ENCODE measurements at places on chromosomes 3 and 15.

DNA sequence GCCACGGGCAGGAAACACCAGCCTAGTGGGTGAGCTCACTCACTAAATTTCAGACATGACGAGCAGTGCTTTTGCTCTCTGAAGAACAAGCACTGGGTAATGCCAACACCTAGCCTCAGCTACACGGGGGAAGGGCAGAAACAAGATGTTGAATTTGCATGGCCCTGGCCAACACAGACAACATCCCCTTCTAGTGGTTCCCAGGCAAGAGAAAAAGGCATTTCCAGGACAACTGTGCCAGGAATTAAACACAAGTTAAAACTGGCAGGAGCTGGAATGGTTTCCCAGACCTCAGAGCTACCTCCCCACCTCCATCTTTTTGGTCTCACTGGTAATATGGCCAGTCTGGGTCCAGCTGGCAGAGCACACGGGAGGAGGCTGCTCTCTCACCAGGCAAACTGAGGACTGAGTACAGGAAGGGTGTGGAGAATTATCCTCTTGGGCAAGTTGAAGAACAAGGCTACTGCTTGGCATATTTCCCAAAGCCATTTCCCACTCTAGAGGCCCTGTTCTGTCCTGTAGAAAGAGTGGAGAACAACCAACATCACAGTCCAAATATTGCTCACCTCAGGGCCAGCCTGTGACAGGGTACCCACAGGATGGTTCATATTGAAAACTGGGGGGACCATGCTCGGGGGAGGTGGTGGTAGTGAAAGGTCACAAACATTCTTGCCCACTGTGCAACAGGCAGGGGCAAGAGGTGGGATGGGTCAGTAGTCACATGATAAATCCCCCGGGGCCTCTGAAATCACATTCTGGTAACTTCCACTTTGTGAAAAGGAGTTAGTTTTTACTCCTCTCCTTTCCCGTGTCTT lies 26.5 kb downstream of the TSPAN3 start:
- DNase-seq = no peak

GRCh38 chr15:38648121-38648843 lies 83.7 kb upstream of the RASGRP1 start:
- no peak for DNase-seq

DNA sequence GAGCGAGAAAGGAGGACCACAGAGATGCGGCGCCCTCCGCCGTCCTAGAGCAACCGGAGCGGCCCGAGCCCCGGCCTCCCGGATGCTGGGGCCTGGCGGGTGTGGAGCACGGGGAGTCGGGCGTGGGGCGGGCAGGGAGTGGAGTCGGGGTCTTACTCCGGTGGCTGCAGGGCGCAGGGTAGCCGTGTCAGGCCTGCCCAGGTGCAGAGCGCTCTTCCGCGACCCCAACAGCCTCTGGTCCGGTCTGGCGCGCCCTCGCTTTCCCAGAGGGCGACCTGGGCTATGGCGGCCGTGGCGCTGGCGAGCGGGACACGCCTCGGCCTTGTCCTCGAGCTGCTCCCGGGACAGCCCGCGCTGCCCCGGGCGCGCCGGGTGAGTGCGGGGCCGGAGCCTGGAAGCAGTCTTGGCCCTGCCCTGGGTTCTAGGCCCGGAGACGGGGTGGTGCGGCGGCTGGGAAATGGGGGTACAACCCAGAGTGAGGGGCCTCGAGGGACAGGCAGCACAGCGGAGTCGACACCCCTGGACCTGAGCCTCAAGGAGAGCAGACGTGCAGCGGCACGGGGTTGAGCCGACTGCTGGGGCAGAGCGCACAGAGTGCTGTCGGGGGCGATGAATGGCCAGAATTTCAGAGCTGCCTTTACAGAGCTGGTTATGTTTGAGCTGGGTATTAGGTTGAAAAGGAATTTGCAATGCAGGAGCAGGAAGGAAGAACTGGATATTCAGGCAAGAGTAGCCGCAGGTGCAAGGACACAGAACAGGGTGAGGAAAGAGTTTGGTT lies at the start of gene ZNF662:
TSS of gene ZNF662 (plus strand) at position 73 of the 778 bp plus-strand sequence. CDS start 1,973 bp downstream, outside the sequence.
- no peak for DNase-seq

GRCh38 chr3:161941891-161942290 lies 445.3 kb downstream of the OTOL1 start:
- no peak for DNase-seq

DNA sequence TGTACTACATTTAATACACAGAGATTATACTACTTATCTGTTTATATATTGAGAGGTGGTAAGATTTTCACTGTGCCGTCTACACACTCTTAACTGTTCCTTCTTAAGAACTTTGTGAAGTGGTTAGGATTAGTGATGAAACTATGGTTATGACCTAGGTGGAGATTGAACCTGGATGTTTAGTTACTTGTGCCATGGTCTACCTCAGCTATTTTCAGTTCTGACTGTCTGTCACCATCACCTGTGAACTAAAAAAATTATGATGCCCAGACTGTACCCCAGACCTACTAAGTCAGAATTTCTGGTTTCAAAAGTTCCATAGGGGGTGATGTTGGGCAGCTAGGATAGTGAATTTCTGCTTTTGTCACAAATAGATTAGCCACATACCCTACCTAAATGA lies 6.4 kb downstream of the RASA2 start:
- DNase-seq = no peak

- DNase-seq = no peak
Observed at GRCh38 chr3:192275741-192276355, 451.5 kb downstream of the FGF12 start.

GRCh38 chr3:159005137-159005536 lies 203.3 kb downstream of the MFSD1 start:
- no peak for DNase-seq

DNA sequence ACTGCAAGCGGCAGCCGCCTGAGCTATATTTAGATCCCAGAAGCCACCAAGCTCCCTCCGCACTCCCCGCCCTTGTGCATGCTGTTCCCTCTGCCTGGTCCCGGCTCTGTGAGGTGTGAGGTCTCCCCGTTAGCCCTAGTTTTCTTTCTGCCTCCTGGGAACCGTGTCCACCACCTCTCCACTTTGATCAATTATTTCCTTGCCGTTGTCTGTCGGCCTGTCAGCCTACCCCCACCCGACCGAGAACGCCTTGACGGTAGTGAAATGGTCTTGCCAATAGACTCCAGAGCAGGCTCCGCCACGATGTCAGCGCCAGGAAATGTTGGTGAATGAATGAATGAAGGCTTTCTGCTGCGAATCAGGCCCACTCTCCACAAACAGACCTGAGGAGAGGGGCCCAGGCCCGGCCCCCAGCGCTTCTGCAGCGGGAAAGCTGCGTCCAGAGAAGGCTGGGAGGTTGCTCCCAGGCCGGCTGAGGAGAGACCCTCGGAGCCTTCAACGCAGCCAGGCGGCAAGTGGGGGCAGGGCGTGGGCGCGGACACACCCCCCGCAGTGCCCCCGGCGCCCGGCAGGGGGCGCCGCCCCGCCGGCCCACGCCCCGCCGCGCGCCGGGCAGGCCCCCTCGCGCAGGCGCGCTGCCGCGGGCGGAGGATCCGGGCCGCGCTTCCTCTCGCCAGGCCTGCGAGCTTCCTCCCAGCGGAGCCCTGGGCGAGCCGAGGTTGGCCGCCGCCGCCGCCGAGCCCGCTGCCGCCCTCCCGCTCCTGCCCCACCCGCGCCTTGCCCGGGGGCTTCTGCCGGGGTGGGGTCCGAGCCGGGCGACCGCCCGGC lies at the start of gene CSK:
TSS of gene CSK (plus strand) at position 650 of the 828 bp plus-strand sequence. CDS start 16,218 bp downstream, outside the sequence.
- DNase-seq = no peak

- no peak for DNase-seq
Observed at GRCh38 chr3:171362575-171362974, 97.6 kb downstream of the TNIK start.

- DNase-seq = no peak
Observed at GRCh38 chr3:38720465-38720864, 71.0 kb upstream of the SCN5A start.

DNA sequence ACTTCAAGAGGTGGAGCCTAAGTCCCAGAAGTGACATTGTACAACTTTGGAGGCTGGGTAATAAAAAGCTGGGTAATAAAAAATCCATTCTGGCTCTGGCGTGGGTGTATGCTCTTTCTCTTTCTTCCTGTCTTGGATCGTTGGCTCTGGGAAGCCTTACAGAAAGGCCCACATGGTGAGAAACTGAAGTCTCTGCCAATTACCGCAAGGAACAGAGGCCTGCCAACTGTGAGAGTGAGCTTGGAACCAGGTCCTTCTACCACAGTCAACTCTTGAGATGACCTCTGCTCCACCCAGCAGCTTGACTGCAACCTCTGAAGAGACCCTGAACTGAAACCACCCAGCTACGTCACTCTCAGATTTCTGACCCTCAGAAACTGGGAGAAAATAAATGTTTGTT lies 51.0 kb downstream of the NR2F2 start:
- DNase-seq = no peak

DNA sequence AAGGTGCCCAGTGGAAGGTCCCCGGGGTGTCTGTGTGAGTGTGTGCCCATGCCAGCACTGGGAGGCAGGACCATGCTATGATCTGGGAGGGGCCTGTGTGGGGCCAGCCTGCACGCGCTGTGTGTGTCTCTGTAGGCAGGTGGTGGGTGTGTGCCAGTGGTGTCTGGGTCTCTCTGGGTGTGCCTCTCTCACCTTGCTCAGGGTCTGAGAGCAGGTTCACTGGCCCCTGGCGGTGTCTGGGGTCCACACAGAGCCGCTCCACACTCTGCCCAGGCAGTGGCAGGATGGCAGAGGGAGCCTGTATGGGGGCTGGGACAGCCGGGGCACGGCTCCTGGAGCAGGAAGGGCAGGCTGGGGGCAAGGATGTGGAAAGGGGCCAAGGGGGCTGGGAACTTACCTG lies 12.6 kb downstream of the ITIH4 start:
- DNase-seq = no peak

- DNase-seq = no peak
Observed at GRCh38 chr15:90956274-90957030, 1.8 kb downstream of the RCCD1 start.

DNA sequence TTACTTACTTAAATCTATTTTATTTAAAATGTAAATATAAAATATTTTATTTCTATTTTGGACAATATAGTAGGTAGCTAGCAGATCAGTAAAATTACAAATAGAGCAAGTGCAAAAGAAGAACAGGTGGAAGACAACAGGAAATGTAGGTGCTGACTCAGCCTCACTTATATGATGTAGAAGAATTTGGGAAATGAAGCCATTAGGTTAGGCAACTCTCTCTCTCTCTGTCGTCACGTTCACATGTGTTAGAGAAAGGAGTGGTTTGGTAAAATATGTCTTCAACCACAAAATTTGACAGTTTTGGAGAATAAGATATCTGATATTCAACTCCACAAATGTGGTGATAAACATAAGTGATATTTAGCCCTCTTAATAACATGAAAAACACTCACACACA lies 532.5 kb upstream of the KCNMB2 start:
- DNase-seq = no peak

- no peak for DNase-seq
Observed at GRCh38 chr3:101142160-101142559, 148.9 kb upstream of the ABI3BP start.

GRCh38 chr15:101167411-101167752 lies 84.5 kb downstream of the CHSY1 start:
- DNase-seq = no peak

GRCh38 chr3:5072100-5072816 lies 49.8 kb upstream of the ARL8B start:
- DNase-seq = no peak

DNA sequence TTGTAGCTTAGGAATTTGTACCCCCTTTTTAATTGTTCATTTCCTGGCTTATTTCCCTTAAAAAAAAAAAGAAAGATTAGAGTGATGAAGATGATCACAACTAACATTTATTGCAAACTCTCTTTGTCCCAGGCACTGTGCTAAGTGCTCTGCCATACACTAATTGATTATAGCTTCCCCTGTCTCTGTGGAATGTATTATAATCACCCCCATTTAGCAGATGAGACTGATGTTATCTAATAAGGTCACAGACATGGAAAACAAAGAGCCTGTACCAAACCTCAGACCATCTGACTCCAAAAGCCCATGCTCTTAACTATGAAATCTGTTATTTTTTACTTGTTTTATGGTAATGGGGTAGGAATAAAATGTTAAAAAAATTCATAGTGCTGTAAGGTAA lies 53.1 kb downstream of the TRAK1 start:
- DNase-seq = no peak

- DNase-seq = no peak
Observed at GRCh38 chr3:181549266-181549665, 162.5 kb upstream of the SOX2 start.

DNA sequence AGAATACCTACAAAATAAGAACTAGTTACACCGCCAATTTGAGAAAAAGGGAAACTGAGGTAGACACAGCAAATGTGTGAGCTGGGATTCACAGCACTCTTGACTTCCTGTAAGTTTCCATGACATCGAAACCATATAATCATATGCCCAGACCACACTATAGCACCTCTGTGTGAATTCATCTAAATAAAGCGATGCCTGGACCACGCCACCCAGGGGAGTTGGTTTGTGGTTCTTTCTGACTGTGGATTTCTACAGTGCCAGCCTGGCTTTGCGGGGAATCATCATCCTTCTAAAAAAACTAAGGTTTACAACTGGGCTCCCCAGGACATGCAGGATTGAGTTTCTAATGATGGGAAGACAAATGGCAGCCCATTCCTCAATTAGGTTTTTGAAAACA lies 23.5 kb upstream of the CA12 start:
- no peak for DNase-seq

DNA sequence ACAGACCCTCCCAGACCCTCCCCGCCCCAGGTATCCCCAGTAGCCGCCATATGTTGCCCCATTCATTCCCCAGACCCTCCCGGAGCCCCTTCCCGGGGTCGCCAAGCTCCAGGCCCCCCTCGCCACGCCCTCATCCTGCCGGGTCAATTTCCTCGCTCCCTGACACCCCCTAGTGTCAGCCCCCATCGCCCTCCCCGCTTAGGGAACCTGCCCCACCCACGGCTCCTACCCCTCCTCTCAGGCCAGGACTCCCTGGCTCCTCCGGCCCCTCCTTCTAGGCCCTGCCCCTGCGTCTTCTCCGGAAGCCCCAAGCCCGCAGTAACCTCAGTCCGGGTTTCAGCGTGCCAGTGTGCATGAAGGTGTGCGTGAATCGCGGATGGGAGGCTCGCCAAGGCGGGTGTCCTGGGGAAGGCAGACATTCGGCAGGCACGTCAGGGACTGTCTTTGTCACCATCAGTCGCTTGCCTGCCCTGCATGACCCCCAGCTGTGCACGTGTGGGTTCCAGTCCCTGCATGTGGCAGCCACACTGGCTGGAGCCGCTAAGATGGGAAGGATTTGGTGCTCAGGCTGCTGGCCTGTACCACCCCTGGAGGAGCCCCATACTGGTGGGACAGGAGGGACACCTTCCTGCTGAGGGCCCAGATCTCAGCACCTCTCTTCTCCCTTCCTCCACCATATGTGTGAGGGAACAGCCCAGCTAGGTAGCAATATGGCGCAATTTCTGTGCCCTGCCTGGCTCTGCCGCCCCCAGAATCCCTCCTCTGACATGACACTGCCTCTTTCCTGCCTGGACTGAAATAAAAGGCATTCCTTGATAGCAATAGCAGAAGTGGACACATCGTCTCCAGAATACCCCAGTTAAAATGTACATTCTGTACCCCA lies 693 bp downstream of the DISP2 start:
- no peak for DNase-seq
